ENCODE measurements at places on chromosomes 13 and 19.

DNA sequence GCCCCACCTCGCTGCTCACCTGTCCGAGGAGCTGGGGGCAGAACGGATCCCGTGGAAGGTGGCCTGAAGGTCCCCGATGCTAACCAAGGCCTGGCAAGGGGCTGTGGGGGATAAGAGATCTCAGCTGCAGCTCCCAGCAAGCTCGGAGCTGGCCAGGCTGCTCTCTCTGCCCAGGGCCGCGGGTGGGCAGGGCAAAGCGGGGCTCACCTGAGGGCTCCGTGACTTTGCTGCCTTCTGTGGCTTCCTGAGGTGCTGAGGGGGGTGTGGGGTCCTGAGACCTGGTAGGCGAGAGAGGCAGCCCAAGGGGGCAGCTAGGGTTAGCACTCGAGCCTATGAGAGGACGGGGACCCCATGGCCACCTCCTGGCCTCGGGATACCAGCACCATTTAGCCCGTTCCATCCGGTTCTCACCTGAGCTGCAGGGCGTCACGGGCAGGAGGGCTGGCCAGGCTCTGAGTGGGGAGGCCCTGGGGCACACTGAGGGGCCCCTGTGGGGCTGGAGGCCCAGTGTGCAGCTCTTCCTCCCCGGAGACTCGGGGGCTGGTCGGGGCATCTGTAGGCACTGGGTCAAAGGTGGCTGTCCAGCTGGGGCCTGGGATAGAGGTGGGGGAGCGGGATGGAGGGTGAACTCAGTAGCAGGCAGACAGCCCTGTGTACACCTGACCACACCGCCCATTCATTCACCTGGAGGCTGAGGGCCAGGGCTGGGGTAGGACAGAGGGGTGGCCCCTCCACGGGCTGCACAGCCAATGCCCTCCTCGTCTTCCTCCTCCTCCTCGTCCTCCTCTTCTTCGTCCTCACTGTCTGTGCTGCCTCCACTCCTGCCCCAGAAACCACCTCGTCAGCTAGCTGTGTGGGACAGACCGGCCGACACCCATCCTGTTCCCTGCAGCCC lies 3.1 kb upstream of the TMEM86B start:
- DNase-seq: no peak

GRCh38 chr13:85828094-85828684 lies 29.0 kb upstream of the SLITRK6 start:
- peak; percentile 2 for DNase-seq

DNA sequence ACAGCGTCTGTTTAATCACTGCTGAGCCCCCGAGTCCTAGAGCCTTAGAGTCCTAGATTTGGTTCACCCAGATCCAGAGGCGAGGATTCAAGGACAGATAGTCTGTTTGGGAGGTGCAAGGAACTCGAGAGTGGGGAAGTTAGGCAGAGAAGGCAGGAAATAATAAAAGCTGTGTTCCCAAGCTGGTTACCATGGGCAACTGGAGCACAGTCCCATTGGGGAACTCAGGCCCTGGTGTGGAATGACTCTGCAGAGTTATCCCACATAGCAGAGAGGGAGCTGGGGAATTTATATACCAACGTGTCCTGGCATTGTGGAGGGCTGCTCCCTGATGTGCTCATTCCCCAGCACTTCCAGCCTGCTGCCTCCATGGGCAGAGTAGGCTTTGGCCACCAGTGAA lies 9.7 kb downstream of the IGSF23 start:
- DNase-seq: no peak

DNA sequence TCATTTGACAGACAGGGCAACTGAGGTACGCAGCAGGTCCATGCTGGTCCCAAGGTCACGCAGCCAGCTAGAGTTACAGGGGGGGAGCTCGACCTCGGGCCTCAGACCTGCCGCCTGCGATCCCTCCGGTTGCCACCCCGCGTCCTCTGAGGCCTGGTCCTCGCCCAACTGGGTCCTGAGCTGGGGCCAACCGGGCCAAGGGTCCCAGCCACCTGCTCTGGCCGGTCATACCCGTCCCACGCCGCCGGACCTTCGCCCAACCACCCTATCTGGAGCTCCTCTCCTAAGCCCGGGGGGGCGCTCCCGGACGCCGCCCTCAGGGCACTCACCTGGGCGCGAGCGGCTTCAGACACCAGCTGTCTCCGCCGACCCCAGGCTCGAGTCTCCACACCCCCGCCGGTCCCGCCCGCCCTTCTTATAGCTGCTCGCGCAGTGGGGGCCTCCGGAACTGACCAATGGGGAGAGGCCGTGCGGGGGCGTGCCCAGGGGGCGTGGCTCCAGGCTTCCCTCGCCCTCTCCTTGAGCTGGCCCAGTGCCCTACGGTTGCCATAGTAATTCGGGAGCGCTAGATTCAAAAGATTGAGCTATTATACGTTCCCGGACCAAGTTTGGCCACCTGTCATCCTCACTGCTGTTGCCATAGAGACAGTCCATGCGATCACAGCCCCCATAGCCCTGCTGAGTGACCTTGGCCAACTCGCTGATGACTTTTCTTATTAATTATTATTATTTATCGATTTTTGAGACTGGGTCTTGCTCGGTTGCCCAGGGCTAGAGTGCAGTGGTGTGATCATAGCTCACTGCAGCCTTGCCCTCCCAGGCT lies at the start of gene PLIN5:
PLIN5 (minus strand) TSS at position 389 of the 823 bp plus-strand sequence. CDS start 1,150 bp downstream, outside the sequence.
- DNase-seq: peak; percentile 86

DNA sequence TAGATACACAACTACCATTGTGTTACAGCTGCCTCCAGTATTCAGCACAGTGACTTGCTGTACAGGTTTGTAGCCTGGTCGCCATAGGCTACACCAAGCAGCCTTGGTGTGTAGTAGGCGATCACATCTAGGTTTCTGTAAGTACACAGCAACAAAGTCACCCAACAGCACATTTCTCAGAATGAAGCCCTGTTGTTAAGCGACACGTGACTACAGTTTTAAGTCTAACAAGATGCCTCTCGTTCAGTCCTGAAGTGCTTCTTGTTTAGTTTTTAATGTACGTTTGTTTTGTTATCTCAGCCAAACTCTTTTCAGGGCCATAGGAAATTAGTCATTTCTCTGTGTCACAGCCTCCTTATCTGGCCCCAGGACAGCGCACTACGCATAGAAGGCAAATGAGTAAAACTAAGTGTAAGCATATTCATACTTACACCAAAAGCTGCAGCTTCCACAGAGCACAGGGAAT lies 50.0 kb upstream of the GPR183 start:
- no peak for DNase-seq
